ENCODE measurements at places on chromosomes 5 and 9.

DNA sequence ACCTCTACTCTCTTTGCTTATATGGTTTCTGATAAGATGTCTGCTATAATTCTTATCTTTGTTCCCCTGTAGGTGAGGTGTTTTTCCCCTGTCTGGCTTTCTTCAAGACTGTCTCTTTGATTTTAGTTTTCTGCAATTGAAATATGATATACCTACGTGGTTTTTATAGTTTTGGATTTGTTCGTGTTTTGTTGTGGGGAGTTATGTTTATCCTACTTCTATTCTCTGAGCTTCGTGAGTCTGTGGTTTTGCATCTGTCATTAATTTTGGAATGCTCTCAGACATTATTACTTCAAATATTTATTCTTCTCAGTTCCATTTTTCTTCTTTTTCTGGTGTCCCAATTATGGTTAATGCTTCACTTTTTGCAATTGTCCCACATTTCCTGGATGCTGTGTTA, 521.3 kb downstream of the KCTD16 start:
- no peak for DNase-seq

GRCh38 chr9:122897969-122898368, 7.2 kb downstream of the RC3H2 start:
- no peak for DNase-seq

DNA sequence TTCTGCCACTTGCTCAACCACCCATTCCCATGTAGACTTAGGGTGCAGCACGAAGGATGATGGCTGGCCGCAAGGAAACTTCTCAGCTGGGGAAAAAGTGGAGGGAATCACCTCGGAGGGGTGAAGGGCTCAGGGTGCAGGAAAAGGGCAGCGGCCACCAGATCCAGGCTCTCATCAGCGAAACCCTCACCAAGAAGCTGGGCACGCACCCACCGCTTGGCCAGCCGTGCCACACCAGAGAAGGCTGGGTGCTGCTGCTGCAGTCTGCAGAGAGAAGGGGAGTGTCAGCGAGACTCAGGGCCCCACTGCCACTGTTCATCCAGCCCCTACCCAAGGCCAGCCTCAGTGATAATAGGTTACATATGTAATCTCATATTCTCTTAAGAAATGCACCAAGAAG, 8.6 kb downstream of the NOL6 start:
- DNase-seq = no peak

GRCh38 chr5:79077680-79078365, 8.3 kb downstream of the BHMT2 start:
- no peak for DNase-seq

GRCh38 chr5:171523781-171524180, 104.3 kb downstream of the FGF18 start:
- no peak for DNase-seq

GRCh38 chr9:14317667-14318320, 3.9 kb upstream of the NFIB start:
- DNase-seq = no peak

GRCh38 chr9:136996361-136997292, at the start of gene CLIC3:
Gene CLIC3, minus strand, starts transcription at chr9:136996568. Its CDS starts 25 bp downstream, at chr9:136996543.
- DNase-seq = no peak

- no peak for DNase-seq
Measured at GRCh38 chr5:119293516-119293829, 62.3 kb upstream of the TNFAIP8 start.

- no peak for DNase-seq
Measured at GRCh38 chr5:156119692-156120091, 207.3 kb upstream of the SGCD start.

DNA sequence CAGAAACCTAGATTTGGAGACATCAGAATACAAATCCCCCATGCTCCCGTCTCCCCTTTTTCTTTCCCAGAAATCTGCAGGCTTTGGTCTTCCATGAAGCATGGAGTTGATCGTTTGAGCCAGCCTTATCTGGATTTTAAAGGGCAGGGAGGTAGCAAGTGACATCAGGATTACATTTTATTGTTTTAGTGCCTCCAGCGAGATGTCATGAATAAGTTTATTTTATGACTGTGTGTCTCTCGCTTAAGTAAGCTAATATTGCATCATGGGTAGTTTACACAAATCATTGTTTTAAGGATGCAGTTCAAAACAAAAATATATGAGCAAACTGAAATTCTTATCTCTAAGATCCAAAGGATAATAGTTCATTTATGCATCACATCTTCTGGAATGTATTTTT, 50.7 kb upstream of the TNFSF8 start:
- no peak for DNase-seq

GRCh38 chr5:174410716-174411478, 313.5 kb upstream of the MSX2 start:
- DNase-seq = no peak

DNA sequence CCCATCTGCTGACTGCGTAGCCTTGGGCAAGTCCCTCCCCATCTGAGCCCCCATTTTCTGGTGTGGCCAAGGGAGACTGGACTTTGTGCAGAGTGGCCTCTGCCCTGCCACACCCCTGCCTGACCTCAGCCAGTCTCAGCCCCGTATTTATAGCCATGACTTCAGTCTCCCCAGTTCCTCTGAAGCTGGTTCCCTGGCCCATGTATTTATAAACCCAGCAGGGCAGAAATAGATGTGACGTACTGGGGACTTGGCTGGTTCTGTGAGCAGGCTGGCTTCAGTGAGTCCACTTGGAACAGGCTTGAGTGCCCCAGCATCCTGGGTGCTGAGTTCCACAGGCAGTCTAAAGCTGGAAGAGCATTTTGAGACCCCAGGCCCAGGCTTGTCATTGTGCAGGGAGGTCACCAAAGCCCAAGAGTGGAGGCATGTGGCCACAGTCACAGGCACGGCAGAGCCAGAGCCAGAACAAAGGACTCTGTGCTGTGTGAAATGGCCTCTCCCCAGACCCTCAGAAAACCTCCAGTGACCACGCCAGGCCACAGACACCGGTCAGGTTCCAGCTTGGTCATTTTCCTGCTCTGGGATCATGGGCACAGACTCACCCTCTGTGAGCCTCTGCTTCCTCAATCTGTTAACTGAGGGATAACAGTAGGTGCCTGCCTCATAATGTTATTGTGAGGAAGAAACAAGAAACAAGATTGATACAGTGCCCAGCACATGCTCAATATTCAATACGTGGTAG, 30.4 kb upstream of the SYNPO start:
- no peak for DNase-seq

- peak; percentile 59 for DNase-seq
Measured at GRCh38 chr9:127930231-127931091, at the start of gene PIP5KL1. Gene PIP5KL1, minus strand, starts transcription at chr9:127930777. Its CDS starts 25 bp downstream, at chr9:127930752.

DNA sequence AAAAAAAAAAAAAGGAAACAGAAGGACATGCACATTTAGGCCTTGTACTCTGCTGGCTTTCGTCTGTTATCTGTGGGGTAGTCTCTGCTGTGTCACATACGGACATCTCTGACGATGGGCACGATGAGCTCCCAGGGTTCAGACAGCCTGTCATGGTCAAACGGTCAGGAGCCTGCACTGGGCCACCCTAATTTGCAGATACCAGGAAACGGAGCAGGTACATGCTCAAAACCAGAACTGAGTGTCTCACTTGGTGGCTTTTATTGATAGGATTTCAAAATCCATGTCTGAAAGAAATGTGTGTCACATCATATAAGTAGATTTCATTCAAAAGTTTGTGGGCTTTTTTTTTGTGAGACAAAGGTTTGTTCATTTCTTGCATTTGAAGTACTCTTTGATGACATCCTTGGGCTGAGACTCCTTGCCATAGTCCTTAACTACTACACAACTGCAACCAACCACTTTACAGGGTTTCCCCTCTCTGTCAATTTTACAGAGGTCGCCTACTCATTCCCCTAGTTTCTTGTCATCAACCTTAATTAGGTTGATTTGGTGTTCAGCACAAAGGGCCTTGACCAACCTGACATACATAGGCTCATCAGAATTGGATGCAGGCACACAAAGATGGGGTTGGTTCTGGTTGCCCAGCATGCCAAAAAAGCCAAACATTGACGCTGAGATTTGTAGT, 9.0 kb downstream of the CKMT2 start:
- DNase-seq = no peak

GRCh38 chr9:107153336-107153735, 129.7 kb upstream of the RAD23B start:
- no peak for DNase-seq

- no peak for DNase-seq
Measured at GRCh38 chr9:20651939-20652338, 29.6 kb upstream of the MLLT3 start.

- no peak for DNase-seq
Measured at GRCh38 chr5:51678330-51678729, 295.1 kb downstream of the ISL1 start.

DNA sequence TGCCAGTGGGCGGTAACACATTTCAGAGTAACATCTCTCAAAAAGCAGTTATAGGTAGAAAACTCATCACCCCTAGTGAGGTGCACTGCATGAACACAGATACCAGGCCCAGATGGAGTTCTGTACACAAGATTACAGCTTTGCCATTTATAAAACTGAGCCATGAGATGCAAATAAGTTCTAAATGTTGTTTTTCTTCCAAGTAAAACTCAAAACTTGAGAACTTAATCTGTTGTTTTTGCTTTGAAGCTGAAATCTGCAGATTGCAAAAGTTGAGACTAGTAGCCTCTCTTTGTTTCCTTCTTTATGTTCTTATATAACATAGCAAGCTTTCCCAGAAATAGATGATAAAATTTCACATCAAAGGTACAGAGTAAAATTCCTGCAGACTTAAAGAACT, 434.1 kb downstream of the PLK2 start:
- no peak for DNase-seq

GRCh38 chr5:119330367-119331183, 25.2 kb upstream of the TNFAIP8 start:
- DNase-seq = no peak

DNA sequence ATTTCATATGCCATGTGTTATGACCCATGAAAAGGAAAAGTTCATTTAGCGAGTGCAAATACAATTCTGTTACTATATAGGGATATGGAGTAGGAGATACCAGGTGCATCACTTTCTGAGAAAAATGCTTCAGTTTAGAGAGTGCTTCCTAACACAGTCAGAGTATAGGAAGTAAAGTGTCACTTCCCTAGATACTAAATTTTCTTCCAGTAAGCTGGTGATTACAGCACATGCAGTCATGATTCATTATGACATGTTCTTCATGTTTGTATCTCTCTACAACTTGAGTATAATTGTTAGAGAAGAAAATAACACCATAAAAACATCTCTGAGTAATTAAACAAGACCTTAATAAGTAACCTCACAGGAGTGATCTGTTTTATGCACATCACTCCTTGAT, 837.0 kb downstream of the DNAH5 start:
- DNase-seq = no peak

DNA sequence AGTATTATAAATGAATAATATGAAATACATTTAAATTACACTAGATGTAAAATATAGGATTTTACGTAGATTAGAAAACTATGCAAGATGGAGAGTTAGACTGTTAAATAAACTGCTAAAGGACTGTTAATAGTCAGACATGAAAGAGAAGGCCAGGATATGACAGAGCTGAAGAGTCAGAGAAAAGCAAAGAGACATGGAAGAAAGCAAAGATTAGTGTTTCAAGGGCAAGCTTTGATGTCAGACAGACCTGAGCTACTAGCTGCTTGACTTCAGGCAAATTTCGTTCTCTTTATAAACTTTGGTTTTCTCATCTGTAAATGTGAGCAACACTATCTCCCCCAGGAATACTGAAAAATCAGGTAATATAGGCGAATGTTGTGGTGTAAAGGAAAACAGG, 161.3 kb downstream of the RAPGEF6 start:
- DNase-seq = no peak

- DNase-seq = peak; percentile 82
Measured at GRCh38 chr5:143177263-143177983, 226.1 kb downstream of the NR3C1 start.

Data from NCI-H1092 (cell line).